ENCODE measurements at places on chromosomes 2 and 18.

- peak; percentile 76 for DNase-seq
These were observed 211.6 kb upstream of the SMAD7 start for GRCh38 chr18:49162226-49162864.

- DNase-seq: no peak
These were observed 208.2 kb downstream of the SPP2 start for GRCh38 chr2:234258562-234259141.

DNA sequence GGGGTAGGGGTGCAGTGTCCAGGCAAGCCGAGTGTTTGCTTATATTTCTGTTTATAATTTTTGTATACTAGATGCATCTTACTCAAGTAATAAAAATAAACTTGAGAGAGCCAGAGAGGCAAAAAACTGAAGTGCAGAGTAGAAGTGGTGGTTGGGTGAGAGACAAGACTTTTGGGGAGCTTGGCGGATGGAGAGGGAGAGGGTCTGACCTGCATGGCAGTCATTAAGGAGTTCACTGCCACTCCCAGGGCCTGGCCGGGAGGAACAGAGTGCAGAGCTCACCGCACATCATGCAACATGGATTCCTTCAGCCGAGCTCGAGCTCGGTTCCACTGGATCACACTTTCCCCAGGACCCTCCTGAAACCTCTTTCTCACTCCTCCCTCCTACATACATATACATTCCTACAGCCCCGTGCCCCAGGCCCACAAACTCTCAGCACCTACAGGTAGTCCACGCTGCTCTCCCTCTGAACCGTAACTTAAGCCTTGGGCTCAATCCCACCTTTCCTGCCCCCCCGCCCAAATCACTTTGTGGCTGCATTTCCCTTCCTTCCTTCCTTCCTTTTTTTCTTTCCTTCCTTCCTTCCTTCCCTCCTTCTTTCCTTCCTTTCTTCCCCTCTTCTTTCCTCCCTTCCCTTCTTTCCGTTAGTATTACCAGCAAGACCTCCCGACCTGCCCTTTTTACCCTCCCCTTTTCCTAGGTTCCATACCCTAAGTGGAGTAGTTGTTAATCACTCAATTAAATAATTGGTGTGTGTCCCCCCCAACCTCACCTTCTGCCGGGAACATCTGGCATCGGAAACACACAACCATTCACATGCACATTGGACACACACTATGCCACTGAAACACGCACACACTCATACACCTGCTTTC lies 37.1 kb upstream of the ATP6V1B1 start:
- no peak for DNase-seq

GRCh38 chr18:67590571-67591141 lies 74.1 kb upstream of the DSEL start:
- no peak for DNase-seq

DNA sequence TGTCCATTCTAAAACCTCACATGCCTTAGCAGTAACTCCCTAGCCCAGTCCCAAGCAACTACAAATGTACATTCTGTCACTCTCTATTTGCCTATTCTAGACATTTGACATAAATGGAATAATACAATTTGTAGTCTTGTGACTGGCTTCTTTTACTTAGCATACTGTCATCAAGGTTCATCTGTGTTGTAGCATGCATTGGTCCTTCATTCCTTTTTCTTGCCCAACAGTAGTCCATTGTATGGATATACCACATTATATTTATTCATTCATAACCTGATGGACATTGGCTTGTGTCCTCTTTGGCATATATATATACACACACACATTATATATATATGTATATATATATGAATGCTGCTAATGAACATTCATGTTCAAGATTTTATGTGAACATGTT lies 2.2 kb upstream of the MFSD2B start:
- DNase-seq: no peak

GRCh38 chr2:68441994-68442322 lies 25.1 kb downstream of the FBXO48 start:
- DNase-seq: no peak

DNA sequence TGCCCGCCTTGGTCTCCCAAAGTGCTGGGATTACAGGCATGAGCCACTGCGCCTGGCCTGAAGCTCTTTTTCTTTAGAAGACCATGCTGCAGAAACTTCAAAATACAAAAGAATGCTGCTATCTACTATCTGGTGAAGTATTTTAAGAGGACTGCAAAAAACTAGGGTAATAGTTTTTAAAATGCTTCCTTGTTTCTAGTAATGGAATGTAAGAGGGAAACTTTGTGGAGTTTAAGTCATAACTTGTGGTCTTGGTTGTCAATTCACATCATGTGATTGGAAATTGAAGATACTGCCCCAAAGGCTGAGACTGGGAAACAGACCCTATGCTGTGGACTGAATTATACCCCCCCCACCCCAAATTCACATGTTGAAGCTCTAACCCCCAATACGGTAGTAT lies 68.3 kb downstream of the B3GNT2 start:
- no peak for DNase-seq

GRCh38 chr2:65053199-65053598 lies 3.0 kb upstream of the CEP68 start:
- no peak for DNase-seq

- DNase-seq: no peak
These were observed 93.1 kb upstream of the PXDN start for GRCh38 chr2:1837458-1837857.

DNA sequence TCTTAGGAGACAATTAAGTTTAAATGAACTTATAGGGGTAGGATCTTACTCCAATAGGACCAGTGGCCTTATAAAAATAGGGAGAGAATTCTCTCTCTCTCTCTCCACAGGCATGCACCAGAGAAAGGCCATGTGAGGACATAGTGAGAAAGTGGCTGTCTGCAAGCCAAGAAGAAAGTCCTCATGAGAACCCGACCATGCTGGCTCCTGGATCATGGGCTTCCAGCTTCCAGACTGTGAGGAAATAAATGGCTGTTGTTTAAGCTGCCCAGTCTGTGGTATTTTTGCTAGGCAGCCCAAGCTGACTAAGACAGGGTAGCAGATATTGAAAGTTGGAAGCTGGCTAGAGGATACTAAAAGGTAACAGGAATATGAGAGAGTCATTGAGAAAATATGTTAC lies 454.0 kb downstream of the NBAS start:
- no peak for DNase-seq

DNA sequence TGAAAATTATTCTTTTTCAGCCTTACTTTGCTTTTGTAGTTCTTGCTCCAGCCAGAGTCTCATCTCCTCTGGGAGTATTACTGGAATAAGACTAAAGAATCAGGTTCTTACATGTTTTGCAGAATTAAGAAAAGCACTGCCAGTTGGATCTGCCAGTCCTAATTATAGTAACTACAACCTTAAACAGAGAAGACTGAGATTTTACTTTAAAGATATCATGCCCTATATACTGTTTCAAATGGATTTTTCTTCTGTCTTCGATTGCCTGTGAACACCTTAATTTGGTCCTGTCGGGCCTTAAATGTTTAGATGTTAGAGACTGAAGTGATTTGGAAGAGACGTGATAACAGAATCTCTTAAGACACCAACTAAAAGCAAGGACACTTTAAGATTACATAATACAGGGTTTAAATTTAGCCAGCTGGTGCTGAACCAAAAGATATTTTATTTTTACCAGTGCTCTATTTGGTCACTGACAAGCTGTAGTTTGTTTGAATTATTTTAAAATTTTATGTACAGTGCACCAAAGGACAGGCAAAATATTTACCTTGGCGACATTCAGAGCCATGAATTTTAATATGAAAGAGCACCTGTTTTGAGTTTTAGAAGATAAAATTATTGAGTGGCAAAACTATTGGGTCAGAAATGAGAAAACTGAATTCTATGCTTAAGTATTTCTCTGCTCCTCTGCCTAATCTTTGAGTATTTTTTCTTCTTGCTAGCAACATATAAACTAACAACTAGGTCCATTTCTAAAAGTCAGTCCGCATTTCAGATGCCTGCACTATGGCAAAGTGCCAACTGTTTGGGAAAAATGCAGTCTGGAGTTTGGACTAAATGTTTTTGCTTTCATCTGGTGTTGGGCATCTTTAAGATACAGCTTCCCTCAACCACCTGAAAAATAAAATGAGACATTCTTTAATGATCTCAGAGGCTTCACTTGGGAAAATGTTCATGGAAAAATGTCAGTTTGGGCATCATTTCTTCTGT lies 300.0 kb downstream of the XIRP2 start:
- no peak for DNase-seq

- DNase-seq: no peak
These were observed 134.2 kb downstream of the CBLN2 start for GRCh38 chr18:72409903-72410302.

DNA sequence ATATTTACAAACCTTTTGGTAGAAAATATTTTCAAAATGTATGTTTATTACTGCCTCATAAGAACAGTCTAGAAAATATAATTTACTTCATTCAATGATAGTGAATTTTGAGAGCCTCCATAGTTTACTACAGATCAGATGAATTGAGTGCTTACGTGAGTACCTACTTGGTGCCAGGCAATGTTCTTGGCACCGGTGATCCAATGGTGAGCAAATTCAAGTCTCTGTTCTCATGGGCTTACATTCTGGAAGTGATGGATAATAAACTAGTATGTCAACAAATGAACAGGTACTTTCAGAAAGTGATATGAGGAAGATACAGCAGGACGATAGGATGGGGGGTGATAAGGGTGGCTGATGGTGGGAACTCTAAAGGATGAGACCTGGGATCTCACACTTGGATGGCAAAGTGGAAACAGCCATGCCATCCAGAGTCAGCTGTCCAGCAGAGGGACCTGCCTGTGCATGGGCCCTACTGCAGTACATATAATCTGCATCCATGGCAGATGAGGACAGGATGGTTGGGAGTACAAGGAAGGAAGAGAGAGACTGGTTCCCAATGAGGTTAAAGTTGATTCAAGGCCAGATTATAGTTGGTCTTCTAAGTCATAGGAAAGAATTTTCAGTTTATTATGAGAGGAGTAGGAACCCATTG lies 277.0 kb downstream of the NEDD4L start:
- DNase-seq: no peak

DNA sequence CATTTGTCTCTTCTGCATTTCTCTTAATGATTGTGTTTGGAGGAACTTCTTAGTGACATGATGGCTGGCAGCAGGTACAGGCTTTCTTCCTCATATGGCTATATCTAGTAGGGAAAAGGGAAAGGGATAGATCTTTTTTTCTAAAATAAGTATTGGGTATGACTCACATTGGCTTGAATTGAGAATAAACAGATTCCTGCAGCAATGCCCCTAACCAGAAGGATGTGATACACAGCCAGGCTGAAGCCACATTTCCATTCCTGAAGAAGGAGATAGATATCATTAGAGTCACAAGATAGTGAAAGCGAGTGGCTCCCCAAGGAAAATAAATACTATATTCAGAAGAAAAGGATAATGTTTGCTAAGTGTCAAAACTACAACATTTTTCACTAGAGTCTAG lies 61.1 kb downstream of the VWC2L start:
- DNase-seq: no peak

GRCh38 chr2:134707330-134707676 lies 11.5 kb downstream of the TMEM163 start:
- no peak for DNase-seq

DNA sequence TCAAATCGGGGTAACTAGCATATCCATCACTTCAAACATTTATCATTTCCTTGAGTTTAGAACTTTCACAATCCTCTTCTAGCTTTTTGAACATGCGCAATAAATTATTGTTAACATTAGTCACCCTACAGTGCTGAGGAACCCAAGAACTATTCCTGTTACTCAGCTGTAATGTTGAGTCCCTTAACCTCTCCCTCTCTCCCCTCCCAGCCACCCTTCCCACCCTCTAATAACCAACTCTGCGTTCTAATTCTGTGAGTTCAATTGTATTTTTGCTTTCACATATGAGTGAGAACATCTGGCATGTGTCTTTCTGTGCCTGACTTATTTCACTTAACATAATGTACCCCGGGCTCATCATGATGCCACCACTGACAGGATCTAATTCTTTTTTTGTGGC lies 78.6 kb upstream of the RANBP2 start:
- DNase-seq: no peak

DNA sequence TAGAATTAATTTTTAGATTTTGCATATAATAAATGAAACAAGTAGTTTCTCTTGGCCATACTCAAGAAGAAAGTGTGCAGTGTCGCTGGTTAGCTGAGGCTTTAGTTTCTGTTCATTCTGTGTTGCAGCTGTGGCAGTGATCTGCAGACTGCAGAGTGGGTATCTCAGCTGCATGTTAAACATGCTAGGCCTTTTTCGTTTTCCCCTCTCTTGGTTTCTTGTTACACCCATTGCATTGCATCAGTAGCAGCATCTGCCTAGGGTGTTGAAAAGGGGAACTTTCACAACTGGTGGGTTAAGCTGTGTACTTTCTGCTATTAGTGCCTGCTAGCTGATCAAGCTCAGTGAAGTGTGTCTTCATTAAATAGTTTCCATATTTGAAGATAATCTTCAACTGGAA lies 51.3 kb downstream of the ACSL3 start:
- DNase-seq: no peak

DNA sequence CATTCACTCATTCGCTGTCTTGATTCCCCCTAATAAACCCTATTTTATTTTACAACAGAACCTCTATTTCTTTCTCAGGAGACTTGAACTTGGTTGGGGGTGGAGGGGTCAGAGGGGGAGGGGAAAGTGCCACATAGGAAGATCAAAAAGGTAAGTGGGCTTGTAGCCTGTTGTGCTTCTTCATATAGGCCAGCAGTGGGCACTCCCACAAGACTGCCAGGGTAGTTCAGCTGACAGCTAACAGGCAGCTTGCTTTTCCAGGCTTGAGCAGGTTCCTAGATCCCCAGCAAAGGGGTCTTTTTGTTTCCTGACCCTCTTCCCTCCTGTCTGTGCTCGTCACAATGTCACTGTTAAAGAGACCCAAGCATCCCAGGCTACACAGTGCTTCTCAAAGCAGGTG lies 829 bp upstream of the KIAA2012 start:
- no peak for DNase-seq

GRCh38 chr2:39650468-39650867 lies 15.2 kb upstream of the TMEM178A start:
- no peak for DNase-seq

DNA sequence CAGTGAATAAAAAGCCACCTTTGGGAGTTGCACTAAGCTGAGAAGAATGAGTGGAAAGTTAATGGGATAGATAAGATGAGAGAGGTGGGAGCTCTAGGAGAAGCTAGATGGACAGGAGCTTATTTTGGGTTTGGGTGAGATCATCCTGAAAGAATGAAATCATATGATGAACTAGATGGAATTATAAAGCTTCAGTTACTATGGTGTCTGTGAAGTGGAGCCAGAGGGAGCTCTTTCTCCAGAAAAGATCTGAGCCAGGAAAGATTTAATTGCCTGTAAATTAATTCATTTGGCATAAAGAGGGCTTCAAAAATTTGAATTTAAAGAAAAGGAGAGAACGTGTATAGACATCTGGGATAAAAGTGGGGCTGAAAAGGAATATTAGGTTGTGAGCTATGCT lies 10.3 kb downstream of the DNAH6 start:
- peak; percentile 4 for DNase-seq

- no peak for DNase-seq
These were observed 35.3 kb downstream of the NCKAP5 start for GRCh38 chr2:133532919-133533318.

- no peak for DNase-seq
These were observed 234.2 kb upstream of the SPOPL start for GRCh38 chr2:138267161-138267901.

DNA sequence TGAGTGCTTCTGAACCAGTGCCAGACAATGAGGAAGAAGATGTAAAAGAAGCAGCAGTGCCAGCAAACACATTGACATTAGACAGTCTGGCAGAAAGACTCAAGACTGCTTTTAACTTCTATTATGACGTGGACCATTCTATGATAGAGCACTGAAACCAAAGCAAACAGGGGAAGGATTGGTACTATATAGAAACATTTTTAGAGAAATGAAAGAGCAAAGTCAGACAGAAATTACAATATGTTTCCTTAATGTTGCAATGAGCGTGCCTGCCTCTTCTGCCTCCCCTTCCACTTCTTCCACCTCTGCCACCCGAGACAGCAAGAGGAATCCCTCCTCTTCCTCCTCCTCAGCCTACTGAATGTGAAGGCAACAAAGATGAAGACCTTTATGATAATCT lies 39.7 kb downstream of the DHX57 start:
- no peak for DNase-seq
